Kidney (tissue), 22 donors: ENCODE measurements at places on chromosomes 2 and 18.

- DNase-seq, result no peak
- no peaks in the 10 kb centered on the region for H3K36me3 ChIP-seq
- H3K27me3 ChIP-seq, result no peaks in the 10 kb centered on the region
- H3K4me1 ChIP-seq, result no peaks in the 10 kb centered on the region
- no peak overlapping the region for H3K27ac ChIP-seq
Observed at GRCh38 chr18:57542126-57542525, 44.4 kb downstream of the FECH start.

DNA sequence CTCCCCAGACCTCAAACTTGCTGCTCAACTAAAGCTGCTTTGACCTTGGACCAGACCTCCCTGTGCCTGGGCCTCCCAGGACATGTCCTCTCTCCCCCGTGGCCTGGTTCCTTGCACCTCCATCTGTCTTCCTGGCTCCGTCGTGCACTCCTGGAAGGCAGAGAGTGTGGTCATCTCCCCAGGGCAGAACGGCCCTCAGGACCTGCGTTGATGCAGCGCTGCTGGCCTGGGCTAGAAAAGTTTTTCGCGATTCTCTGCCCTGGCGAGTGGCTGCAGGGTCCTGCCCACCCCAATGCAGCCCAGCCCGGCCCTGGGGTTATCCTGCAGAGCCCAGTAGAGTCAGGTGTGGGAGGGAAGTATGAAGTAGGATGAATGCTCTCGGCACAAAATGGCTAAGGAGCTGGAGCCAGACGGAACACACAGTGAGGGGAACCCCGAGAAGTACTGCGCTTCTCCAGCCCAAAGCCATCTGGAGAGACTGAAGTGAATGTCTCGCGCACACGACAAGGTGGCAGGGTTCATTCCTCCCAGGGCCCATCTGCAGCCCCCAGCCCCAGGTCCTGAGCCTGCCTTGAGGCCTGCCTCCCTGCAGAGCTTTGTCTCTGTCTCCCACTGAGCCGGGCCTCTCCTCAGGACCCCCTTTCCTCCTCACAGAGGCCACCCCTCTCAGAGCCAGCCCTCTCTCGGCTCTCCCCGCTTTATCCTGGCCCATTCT is 41.7 kb downstream of the ATOH8 start:
- no peak overlapping the region for H3K27ac ChIP-seq
- H3K27me3 ChIP-seq, result no peaks in the 10 kb centered on the region

- H3K4me1 ChIP-seq, result peaks cover 4% of the 10 kb centered on the region
- H3K27me3 ChIP-seq, result no peaks in the 10 kb centered on the region
- H3K27ac ChIP-seq, result no peak overlapping the region
- H3K4me3 ChIP-seq, result no peak overlapping the region
- DNase-seq, result no peak
Observed at GRCh38 chr18:9683418-9684396, 24.4 kb upstream of the RAB31 start.

DNA sequence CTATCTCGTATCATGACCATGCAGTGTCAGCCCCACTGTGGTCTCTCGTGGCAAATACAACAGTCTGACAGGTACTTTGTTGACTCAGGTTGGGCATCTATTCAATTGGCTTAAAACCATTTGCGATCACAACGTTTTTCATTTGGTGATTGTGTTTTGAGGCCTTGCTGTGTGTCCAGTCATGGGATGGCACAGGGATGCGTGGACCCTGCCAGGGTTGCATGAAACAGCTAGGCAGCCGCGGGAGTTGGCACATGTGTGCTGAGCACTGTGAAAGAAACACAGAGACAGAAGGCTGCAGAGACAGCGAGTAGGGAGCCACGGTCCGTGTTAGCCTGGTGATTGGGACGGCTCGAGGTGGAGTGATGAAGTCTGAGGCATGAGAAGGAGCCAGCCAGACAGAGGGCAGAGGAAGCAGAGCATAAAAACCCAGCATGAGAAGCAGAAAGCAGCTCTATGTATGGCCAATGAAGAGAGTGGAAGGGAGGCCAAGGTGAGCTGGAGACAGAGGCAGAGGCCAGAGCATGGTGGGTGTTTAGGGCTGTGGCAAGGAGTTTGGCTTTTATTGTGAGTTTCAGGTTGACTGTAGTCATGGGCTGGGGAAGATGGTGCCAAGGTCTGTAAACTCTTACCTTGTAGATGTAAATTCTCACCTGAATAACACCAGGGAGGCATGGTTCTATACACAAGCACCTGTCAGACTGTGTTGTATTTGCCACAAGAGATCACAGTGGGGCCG is 31.8 kb upstream of the IL1R1 start:
- no peak overlapping the region for H3K4me3 ChIP-seq
- no peak for DNase-seq
- H3K27ac ChIP-seq, result no peak overlapping the region
- H3K4me1 ChIP-seq, result peaks cover 4% of the 10 kb centered on the region
- no peaks in the 10 kb centered on the region for H3K27me3 ChIP-seq

DNA sequence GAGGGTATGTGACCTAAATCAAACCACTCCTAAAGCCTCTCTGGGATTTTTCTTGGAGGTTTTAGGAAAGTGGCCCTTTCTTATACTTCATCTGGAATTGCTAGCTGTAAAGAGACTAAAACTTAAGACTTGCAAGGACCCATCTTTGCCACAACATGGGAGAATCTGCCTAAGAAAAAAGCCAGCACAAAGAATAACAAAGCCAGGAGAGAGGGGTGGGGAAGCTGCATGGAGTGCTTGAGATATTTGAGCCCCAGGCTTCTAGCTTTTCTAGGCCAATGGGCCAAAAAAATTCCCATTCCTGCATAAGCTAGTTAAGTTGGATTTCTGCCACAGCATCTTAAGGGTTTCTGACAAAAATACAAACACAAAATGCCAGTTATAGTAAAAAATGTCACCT is 38.5 kb upstream of the LYPD6 start:
- no peak overlapping the region for H3K4me3 ChIP-seq
- no peaks in the 10 kb centered on the region for H3K36me3 ChIP-seq
- DNase-seq, result no peak
- H3K27ac ChIP-seq, result no peak overlapping the region
- H3K27me3 ChIP-seq, result no peaks in the 10 kb centered on the region

DNA sequence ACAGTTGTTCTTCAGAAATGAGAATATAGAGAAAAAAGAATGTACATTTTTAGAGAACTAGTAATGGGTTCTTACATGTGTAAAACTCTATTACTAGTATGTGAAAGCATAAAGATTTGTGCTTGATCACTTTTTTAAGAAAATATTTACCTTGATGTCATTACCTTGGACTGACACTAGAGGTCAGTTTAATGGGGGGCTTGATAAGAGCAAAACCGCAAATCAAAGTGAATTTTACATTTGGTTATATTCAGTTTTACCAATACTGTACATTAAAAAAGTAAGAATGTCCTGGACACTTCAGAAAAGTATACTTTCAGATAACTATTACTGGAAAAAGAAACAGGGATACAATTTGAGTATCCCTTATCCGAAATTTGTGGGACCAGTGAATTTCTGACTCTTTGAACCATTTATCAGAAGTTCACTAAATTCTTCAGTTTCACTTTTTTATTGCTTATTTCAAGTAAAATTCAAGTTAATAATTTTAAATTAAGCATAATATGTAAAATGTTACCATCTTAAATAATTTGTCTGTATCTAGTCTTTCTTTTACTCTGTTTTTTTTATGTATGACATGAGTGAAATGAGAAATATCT is 1149.5 kb downstream of the DSC3 start:
- no peak overlapping the region for H3K27ac ChIP-seq
- no peaks in the 10 kb centered on the region for H3K27me3 ChIP-seq
- H3K36me3 ChIP-seq, result no peaks in the 10 kb centered on the region
- peak; percentile 4 for DNase-seq
- H3K4me3 ChIP-seq, result no peak overlapping the region

DNA sequence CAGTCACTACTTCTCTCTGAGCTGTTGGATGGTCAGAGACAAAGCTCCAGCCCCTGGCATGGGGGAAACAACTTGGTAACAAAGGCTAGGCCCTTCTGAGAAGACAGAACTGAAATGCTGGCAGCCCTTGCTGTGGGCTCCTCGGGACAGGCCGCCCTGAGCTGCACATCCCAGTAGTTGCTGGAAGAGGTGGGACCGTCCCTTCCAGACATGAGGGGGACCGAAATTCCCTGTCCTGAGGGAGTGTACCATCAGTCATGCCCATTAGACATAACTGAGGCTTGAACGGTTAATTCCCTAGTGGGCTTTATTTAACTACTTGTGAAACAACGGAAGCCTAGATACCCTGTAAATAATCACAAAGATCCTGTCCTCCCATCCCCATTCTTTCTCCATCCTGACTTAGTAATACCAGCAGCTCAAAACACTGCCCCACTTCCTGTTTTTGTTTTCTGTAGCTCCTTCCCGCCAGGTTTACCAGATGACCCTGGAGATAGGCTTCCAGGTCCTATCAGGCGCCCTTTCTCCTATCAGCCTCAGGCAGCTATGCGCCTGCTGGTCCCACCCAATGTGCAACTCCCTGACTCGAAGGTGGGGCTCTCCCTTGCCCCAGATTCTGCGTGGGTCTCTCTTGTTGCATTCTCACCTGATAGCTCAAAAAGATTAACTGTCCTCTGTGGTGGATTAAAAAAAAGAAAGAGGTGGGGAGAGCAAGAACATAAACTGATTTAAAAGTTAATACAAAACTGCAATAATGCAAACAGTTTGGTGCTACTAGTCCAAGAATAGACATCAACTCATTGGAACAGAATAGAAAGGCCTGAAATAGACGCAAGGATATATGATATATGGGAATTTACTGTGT is 37.0 kb upstream of the NT5DC4 start:
- no peaks in the 10 kb centered on the region for H3K4me1 ChIP-seq
- no peaks in the 10 kb centered on the region for H3K36me3 ChIP-seq
- no peak for DNase-seq
- no peak overlapping the region for H3K27ac ChIP-seq
- no peak overlapping the region for H3K4me3 ChIP-seq

DNA sequence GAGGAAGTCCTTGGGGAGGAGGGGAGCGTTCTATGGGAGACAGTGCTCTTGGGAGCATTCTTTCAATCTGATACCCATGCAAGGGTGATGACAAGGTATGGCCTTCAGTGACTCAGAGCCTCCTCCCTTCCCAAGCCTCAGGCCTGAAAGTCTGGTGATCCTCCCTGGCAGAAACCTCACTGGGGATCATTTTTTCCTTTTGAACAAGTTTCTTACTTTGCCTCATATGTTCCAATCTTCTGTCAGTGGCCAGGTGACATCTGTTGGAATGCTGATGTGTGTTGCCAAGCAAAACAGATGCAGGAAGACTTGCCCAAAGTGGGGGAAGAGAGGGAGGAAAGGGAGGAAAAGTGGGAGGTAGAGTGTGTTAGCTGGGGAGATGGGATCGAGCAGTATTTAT is 224.8 kb downstream of the NEDD4L start:
- DNase-seq, result no peak
- no peak overlapping the region for H3K27ac ChIP-seq
- no peaks in the 10 kb centered on the region for H3K36me3 ChIP-seq
- peaks cover 26% of the 10 kb centered on the region for H3K4me1 ChIP-seq
- H3K4me3 ChIP-seq, result no peak overlapping the region

DNA sequence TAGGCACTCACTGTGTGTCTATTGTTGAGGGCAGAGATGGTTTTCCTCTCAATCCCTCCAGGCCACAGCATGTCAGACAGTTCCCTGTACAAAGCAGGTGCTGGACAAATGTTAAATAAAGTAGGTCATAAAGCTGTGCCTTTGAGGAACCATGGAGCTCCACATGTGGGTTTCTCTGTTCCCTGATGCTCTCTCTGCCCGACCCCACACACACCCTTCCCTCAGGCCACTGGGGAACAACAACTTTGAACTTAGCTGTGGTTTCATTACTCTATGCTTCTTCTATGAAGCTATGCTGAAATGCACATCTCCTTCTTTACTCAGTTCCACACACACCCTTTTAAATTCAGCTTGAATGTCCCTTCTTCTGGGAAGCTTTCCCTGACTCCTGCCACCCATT is 415.3 kb downstream of the HRH4 start:
- H3K36me3 ChIP-seq, result no peaks in the 10 kb centered on the region
- H3K27me3 ChIP-seq, result no peaks in the 10 kb centered on the region
- no peak for DNase-seq
- H3K27ac ChIP-seq, result no peak overlapping the region
- H3K4me3 ChIP-seq, result no peak overlapping the region
- no peaks in the 10 kb centered on the region for H3K4me1 ChIP-seq

DNA sequence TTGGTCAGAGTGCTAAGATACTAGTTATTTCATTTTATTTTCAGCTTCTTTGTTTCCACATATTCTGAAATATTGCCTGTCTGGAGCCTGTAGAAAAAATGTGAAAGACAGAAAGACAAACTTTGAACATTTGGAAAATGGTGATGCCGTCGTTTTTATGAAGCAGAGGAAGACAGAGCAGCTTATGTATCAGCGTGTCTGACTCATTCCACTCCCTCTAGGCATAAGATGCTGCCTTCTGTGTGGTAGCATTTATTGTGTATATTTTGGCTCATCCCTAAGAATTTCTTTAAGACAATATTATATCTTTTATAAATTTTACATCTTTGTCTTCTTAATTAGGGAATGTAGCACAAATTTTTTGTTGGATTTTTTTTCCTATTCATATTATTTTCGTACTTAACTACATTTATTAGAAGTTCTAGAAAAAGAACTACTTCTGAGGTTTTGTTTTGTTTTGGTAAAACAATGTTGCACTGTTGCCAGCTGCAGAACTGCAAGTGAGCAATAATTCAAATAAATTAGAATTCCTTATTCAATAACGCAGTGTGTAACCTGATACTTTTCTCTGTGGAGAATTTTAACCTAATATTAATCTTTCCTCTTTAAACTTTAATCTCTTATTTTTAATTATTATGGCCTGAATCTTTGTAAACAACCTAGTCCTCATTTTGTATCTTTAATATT is 300.4 kb downstream of the ZNF407 start:
- no peak overlapping the region for H3K4me3 ChIP-seq
- no peaks in the 10 kb centered on the region for H3K36me3 ChIP-seq
- no peaks in the 10 kb centered on the region for H3K4me1 ChIP-seq
- DNase-seq, result no peak
- H3K27ac ChIP-seq, result no peak overlapping the region
- H3K27me3 ChIP-seq, result no peaks in the 10 kb centered on the region
